ENCODE measurements at places on chromosomes 1 and 21. TPM values are rescaled to one million over a fixed set of nuclear protein-coding genes. Genes with fewer than 3 reads are reported as not detected.

Gene GBP5
- under 0.01 TPM for total RNA-seq

DNA sequence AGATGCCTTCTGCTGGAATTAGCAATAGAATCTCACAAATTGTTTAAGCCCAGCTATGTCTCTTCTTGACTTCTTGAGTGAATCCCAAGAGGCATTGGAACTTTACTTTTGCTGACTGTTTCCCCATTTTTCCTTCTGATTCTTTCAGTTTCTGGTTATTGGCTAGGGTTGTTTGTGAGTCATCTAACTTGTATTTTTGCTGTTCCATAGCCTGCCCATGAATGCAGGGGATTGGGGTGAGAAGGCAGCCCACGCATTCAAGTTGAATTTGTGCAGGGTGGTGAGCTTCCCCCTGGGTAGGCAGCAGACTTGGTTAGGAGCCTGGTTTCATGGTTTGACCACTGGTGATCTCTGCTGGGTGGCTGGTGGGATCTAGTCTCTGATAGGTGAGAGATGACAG lies 10.4 kb upstream of the KLF17 start:
- DNase-seq: no peak

- no peak for DNase-seq
These were observed 347.6 kb downstream of the PTPRC start for GRCh38 chr1:198986442-198986841.

DNA sequence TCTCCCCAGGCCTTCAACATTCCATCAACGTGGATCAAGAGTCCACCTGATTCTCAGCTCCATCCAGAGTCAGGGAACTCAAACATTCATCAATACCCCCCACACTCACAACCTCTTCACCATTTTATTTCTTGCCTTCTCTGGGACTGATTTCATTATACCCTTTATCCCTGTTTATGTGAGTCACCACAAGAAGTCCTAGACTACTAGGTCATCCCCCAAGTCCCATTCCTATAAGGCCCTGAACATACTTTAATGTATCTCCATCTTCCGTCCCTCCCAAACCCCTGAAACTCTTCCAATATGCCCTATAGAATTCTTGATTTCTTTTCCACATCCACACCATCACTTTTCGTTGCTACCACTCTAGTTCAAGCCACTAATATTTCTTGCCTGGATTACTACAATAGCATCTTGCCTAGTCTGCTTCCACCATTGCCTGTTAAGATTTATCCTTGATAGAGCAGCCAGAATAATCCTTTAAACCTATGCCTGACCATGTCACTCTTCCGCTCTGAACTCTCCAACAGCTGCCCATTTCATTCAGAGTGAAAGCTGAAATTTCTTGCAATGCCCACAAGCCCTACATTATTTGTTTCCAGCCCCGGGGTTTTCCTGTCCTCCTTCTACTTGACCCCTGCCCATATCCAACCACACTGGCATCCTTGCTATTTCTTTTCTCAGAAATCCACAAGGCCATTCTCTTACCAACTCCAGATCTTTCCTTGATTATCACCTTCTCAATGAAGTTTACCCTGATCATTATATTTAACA lies 9.4 kb upstream of the SAMD13 start:
- DNase-seq: no peak

- DNase-seq: no peak
These were observed 22.9 kb downstream of the CITED4 start for GRCh38 chr1:40838980-40839942.

Gene JAM2
- total RNA-seq: 0.22 TPM

Gene FCER1A
- not detected for total RNA-seq

DNA sequence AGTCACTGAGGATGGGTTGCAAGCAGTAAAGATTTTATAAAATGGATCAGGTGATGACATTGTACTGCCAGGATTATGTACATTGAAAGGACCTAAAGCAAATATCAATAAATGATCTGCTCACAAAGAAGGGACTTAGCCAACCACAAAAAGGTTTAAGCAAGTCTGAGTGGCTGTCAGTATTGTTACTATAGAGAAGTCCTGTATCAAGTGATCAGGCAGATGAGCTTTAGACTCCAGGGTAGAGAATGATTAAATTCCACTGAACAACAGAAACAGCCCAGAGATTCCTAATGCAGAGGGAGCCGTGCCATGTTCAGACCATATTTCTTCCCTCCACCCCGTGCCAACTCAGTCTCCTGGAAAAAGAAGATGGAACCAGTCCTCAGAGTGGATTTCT lies 138.9 kb downstream of the SETD4 start:
- no peak for DNase-seq

Gene ENO1
- 1,079 TPM for total RNA-seq

DNA sequence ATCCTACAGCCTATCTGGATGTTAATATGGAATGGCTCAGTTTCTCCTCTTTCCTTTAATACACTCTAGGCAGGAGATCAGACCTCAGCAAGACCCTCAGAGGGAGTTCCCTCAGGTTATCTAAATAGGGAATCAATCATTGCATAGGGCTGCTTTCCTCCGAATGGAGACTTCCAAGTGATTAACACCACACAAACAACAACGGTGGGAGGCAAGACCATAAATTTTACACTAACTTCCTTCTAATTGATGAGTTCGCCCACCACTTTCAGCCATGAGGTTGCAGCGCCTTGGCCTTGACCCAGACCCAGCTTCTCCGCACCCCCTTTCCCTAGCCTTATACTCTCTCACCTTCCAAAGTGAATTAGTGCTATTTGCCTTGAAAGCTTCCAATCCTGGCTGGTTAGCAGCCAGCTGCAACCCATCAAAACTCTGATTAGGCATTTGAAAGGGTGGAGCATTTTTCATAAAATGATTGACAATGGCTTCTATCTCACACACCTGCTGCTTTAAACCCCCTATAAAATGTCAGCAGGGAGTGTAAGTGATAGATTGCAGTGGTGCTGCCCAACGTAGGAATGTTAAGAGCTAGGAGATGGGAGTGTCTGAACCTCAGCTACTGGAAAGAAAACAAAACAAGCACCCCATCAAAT lies 534.9 kb upstream of the USP24 start:
- no peak for DNase-seq
